ENCODE measurements at places on chromosomes 1 and 21.

DNA sequence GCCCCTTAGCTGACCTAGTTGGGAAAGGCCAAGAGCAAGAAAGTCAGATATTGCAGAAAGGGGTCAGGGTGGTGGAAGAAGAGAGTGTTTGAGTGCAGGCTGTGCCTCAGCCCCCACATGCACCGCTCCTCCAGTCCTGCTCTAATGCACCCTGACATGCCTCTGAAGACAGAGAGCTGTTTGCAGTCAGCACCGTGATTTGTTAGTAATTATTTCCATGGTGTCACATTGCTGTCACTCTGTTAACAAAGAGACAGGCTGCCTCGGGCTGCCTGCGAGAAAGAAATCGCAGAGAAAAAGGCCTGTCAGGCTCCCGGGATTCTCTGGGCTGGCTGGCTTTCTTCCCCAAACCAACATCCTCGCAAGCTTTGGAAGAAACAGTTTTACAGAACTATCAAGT is 58.3 kb downstream of the ERI3 start:
- DNase-seq, result no peak

DNA sequence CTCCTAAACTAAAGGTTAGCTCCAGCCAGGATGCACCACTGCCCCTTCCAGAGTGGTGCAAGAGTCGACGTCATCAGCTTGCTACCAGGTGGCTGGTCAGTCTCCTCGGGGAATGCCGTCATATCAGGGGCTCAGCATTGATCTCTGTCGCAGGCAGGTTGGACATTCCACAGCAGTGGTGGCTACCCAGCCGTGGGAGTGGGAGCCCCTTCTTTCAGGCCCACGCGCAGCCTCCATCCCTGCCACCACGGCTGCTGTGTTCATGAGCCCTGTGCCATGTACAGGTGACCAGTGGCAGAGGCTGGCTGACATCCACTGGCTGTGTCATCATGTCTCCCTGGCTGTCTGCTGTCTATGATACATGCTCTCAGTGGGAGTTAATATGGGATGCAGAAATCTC is 25.5 kb downstream of the IL10RB start:
- no peak for DNase-seq

- no peak for DNase-seq
Observed at GRCh38 chr1:170284512-170284911, 138.8 kb downstream of the NTMT2 start.

GRCh38 chr1:63794939-63795378 is 21.1 kb downstream of the ROR1 start:
- no peak for DNase-seq

DNA sequence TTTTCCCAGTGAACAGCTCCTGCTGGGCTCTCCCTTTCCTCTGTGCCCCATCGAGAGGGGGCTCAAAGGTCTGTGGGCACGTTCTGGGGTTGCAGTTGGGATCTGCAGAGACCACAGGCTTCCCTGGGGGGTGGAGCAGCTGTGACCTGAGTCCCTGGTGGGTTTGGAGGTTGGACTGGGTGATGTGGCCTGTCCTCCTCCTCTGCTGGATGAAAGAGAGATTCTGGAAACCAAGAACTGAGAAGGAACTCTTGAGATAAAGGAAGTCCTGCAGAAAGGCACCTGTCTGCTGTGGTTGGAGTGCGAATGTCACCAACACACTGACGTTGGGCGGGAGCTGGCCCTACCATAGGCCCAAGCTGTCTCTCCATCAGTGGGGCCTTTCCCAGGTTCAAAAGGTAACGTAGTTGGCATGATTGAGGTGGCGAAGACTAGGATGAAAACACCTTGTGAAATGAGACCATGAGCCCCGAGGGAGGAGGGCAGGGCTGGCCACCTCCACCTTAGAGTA is 35.8 kb upstream of the ETV3 start:
- no peak for DNase-seq

All from SIG-M5 (cell line).